ENCODE measurements at places on chromosomes 4 and X.

DNA sequence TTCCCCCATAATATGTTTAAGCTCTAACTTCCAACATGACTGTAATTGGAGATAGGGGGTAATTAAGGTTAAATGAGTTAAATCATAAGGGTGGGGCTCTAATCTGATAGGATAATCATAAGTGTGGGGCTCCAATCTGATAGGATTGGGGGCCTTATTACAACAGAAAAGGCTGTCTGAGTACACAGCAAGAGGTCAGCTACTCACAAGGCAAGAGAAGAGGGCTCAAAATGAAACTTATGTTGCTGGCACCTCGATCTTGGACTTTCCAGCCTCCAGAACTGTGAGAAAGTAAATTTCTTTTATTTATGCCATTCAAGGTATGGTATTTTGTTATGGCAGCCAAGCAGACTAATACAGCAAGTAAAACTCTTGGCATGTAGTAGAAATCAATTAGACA, 16.4 kb downstream of the SH2D1A start:
- no peak for DNase-seq

DNA sequence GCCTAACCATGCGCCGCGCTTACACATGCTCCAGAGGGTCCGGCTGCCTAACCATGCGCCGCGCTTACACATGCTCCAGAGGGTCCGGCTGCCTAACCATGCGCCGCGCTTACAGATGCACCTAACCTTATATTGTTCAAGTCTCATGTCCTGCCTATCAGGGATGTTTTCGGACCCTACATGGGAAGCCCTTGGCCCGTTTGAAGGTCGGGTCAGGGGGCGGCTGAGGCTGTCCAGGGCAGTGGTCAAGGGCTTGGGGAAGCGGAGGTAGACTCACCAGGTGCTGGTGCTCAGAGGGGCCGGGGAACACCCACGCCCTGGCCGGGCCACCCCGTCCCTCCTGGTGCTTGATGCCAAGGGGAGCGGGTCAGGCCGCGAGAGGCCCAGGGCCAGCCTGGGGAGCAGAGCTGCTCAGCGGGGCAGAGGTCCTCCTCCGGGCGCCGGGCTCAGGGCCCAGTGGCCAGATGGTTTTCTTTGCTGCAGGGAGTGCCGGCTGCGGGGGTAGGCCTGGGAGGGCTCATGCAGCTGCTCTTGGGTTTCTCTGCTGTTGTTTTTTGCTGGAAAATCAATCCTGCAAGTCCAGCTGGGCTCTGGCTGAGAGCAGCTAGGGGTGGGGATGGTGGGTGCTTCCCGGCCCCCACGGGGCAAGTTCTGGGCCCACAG, 35.4 kb upstream of the SPON2 start:
- DNase-seq = peak; percentile 67

- DNase-seq = no peak
Measured at GRCh38 chrX:19683817-19684216, 168.5 kb upstream of the MAP3K15 start.

DNA sequence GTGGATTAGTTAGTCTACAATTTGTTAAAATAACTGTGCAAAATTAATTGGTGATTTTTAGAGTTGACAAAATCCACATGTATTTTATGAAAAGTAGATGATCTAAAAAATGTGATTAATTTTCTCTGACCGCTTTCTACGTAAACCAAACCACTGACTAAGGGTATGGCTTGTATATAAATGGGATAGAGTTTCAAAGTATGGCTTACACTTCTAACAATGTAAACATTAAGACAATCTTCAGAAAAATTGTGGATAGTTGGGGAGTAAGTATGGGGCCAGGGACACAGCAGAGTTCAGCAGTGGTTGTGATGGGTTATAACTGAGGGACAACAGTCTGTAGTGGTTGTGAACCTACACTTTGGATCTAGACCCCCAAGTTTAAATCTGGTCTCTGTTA, 39.8 kb downstream of the GABRA4 start:
- no peak for DNase-seq

GRCh38 chr4:120714417-120715010, 208.0 kb downstream of the PRDM5 start:
- DNase-seq = no peak

- DNase-seq = no peak
Measured at GRCh38 chrX:16240231-16240905, 73.1 kb downstream of the MAGEB17 start.

DNA sequence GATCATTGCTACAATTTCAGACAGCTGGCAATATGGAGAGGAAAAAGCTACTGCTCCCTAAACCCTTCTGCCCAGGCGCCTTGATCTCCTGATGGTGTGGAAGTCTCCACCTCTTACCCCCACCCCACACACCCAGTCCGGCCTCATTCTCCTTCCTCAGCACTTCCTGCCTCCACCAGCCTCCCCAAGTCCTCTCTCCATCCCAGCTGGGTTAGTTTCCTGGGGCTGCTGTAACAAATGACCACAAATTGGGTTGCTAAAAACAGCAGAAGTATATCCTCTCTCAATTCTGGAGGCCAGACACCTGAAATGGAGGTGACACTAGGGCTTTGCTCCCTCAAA, 1.1 kb upstream of the CCNQ start:
- DNase-seq = no peak

GRCh38 chrX:9566150-9566621, 101.3 kb downstream of the TBL1X start:
- DNase-seq = peak; percentile 64

- peak; percentile 28 for DNase-seq
Measured at GRCh38 chrX:148380650-148381561, 119.5 kb upstream of the AFF2 start.

GRCh38 chr4:2353222-2354107, 65.0 kb downstream of the ZFYVE28 start:
- no peak for DNase-seq

DNA sequence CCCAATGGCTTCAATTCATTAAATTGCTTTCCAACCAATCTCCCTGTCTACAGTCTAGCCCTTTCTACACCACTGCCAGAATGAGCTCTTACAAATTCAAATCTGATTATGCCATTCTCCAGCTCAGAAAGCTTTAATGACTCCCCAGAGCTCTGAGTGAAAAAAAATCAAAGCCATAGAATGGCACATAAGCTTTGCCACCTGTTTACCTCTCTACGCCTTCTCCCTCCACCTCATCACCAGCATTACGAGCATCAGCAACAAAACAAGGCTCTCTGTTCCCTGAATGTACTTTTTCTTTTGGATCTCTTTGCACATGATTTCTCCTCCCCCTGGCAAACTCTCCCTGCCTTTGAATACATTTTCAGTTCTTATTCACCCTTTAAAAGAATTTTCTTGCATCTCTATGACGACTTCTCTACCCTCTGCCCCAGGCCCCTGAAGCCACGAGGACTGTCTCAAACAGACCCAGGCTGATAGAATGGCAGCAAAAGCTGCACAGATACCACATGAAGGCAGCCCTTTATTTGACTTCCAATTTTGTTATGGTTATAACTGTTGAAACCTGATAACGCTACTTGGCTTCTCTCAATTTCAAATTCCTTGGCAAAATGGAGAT, 516.0 kb downstream of the PCDH7 start:
- DNase-seq = peak; percentile 14

GRCh38 chrX:116204932-116205331, 34.4 kb downstream of the AGTR2 start:
- peak; percentile 48 for DNase-seq

DNA sequence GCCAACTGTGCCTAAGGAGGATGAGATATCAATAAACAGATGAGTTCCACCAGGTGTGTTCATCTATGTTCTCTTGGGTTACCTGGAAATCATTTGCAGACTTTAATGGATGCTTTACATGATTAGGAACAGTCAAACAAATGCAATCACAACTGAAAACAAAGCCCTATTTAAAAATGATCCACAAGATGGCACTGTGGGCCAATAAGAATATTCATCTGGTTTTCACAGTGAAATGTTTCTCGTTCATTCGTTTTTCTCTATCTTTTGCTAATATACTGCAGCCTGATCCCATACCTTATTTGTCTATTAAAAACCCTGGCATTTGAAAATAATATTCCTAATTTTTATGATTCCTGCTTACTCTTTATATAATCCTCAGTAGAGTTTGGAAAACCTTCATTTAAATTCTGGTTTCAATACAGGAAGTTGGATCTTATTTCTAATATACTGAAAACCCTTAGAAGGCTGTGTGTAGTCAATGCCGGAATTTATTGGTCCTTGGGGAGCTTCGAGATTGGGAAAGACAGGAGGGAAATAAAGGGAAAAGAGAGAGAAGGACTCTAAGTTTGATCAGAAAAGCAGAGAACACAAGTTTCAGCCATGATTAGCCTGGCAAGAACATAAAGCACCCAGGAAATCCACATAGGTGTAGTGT, 63.8 kb upstream of the TAPT1 start:
- peak; percentile 77 for DNase-seq

- DNase-seq = no peak
Measured at GRCh38 chr4:147879676-147880075, 147.8 kb downstream of the ARHGAP10 start.

DNA sequence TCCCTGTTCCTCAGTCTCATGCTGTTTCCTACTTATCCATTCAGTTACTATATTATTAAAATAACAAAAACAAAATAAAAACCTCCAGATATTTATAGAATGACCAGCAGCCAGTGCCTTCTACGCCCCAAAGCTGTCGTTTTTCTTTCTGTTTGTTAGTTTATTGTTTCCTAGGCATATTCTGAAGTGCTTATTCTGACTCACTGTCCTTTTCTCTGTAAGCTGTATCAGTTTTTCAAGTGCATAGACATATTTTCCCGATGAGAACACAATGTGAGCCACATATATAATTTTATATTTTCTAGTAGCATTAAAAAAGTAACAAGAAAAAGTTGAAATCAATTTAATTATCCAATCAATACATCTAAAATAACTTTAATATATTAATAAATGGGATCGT, 2158.6 kb upstream of the TENM3 start:
- DNase-seq = no peak

DNA sequence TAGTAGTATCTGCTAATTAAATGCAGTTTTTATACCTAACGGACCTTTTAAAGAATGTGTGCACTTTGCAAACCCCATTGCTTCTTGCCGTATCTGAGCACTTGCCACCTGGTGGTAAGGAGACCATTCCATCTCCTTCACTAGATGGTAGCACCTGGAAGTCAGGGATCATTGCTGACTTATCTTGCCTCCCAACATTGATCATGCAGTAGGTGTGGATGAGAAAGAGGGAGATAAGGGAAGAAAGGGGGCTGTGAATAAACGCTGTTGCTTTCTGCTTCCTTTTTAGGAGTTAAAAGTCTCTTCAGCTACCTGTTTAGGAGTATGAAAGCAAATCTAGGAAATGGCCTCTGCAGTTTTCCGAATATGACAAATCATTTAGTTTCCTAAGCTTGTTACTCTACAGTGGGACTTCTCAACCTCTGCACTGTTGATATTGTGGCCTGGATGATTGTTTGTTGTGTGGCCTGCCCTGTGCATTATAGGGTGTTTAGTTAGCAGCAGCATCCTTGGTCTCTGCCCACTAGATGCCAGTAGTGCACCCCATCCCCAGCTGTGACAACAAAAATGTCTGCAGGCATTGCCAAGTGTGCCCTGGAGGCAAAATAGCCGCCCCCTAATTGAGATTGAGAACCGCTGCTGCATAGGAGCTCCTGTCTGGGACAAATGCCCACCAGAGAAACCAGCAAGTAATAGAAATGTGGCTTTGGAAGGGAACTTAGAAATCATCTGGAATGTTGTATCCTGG, 38.8 kb downstream of the GAB1 start:
- DNase-seq = peak; percentile 92

DNA sequence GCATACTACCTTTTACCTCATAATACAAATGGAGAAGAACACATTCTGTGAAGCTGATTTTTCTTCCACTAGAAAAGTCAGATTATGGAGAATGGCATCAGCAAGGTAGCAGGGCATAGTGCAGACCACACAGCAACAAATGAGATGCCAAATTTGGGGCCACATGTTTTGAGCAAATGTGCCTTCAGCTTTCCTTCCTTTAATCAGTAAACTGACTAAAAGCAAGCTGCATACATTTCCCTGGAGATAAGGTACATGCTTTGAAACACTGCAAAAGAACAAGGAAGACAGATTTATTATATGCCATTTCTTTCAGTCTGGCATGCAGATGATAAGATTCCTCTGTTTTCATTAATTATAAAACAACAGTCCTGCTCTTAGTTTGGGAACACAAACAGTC, 67.1 kb upstream of the GUCY1A1 start:
- DNase-seq = no peak

DNA sequence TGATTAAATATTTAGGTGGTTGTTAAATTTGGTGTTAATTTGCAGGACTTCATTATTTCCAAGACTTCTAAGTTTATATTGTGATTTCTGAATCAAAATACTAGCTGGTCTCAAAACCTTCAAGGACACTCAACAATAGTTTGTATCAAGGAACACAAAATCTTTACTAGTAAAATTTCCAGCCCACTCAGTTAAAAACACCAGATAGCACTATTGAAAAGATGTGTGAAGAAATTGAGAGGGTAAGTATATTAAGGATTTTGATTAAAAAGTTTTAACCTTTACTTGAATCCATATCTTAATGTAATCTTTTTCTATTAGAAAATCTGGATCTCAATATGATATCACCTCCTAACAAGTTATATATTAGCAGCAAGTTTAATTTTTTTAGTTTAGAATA, 89.3 kb upstream of the UGT8 start:
- peak; percentile 88 for DNase-seq

DNA sequence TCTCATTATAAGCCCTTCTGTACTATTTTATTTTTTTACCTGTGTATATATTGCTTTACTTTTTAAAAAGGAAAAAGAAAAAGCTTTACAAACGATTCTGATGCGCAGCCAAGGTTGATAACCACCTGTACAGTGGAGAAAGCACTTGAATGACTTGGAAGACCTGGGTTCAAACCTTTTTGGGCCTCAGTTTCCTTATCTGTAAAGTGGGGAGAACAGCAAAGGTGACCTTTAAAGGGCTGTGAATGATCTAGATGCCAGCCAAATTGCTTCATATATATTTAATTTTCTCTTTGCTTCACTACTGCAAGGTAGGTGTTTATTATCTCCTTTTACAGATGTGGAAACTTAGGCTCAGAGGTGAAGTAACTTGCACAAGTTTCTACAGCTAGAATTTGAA, 45.0 kb downstream of the SMC1A start:
- no peak for DNase-seq

GRCh38 chr4:129623233-129623875, 527.4 kb downstream of the C4orf33 start:
- DNase-seq = no peak

DNA sequence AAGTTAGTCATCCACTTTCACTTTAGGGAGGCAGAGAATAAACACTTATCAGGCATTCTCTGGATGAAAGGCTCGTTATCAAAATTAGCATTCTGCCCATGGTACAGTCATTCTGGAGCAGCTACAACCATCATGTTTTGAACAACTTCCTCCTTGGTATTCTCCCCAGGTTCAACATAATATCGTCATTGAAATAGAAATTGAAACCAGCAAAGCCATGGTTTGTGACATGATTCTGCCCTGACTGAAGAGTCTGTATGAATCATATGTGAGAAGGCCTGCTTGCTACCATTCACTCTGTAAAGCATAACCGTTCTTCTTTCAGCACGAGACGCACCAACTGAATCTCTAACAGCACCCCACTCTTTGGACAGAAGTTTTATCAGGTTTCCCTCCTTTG, 127.5 kb upstream of the RADX start:
- no peak for DNase-seq

DNA sequence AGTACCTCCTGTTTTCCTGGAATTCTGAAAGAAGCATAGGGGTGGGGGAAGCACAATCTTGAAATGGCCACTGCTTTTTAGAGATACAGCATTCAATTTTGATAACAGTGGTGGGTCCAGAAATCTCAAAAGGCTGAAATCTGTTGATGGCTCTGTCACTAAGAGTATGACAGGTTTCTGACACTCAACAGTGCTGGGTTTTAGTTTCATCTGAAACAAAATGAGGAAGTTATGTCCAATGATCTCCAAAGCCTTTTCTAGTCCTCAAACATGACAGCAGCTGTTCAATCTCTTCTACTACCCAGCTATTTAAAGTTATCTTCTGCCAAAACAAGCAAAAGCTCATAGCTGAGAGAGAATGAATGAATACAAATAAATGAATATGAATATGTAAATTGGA, 110.5 kb downstream of the IL1RAPL1 start:
- no peak for DNase-seq

Data from pons (tissue), 1 donor.